Activated CD4-positive, alpha-beta T cell treated with anti-CD3 and anti-CD28 coated beads for 1 hour (primary cell): ENCODE measurements at places on chromosomes 1 and 21.

- DNase-seq = no peak
These were observed 21.1 kb upstream of the UBXN10 start for GRCh38 chr1:20164694-20165202.

- no peak for DNase-seq
These were observed 178.8 kb upstream of the ARHGEF16 start for GRCh38 chr1:3275471-3276340.

DNA sequence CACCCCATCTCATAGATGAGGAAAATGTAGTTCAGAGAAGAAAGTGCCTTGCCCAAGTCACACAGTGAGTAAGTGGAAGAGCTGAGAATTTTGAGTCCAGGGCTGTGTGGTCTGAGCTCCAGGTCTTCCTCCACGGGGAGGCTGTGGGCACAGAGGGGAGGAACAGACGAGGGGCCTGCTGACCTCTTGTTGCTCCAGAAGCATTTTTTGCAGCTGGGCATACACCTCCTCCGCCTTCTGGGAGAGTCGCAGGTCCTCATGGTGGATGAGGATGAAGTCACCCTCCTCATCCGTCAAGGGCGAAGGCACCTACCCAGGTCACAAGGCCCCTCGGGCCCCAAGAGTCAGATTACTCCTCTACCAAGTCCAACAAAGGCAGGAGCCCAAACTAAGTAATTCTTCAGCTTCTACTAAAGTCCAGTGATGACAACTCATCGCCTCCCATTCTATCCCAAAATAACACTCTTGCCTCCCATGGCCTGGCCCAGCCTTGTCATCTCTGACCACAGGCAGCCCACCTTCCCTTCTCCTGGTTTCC, 9.1 kb downstream of the CC2D1B start:
- no peak for DNase-seq

GRCh38 chr1:32886004-32886827, at the start of gene HPCA:
TSS of gene HPCA (plus strand) at chr1:32886491. CDS start at chr1:32888899, 2,408 bp downstream.
- DNase-seq = no peak

DNA sequence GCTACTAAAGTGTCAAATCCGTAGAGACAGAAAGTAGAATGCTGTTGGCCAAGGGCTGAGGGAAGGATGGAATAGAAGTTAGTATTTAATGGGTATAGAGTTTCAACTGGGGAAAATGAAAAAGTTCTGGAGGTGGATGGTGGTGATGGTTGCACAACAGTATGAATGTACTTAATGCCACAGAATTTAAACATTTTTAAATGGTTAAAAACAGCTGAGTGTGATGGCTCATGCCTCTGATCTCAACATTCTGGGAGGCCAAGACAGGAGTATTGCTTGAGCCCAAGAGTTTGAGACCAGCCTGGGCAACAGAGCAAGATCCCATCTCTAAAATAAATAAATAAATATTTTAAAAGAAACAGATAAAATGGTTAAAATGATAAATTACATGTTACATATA, 44.5 kb downstream of the PIK3R3 start:
- DNase-seq = no peak
